M059J (cell line): ENCODE measurements at places on chromosomes 3 and 15. TPM values are rescaled to one million over a fixed set of nuclear protein-coding genes. Genes with fewer than 3 reads are reported as not detected.

DNA sequence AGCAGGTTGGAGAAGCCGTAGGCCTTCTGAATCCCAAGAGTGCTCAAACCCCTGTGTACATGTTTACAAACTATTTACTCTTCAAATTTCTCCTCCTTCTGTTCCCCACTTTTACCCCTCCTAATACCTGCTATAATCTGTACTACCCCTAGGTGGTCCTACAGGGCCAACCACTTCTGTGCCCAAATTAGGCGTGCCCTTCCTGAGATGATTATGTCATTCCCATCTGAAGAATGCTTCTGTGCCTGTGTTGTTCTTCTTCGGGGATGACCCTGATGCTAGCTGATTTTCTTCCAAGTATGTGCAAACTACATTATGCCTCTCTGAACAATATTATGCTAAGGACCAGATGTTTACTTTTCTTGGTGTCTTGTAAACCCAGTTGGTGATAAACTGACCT is 20.5 kb downstream of the RBP2 start:
- DNase-seq, result peak; percentile 25

GRCh38 chr3:46670000-46670890 is 23.2 kb downstream of the ALS2CL start:
- DNase-seq, result no peak

GRCh38 chr15:35104526-35105147 is 19.5 kb upstream of the NANOGP8 start:
- no peak for DNase-seq

- no peak for DNase-seq
Measured at GRCh38 chr3:56003129-56003528, 465.1 kb downstream of the ERC2 start.

DNA sequence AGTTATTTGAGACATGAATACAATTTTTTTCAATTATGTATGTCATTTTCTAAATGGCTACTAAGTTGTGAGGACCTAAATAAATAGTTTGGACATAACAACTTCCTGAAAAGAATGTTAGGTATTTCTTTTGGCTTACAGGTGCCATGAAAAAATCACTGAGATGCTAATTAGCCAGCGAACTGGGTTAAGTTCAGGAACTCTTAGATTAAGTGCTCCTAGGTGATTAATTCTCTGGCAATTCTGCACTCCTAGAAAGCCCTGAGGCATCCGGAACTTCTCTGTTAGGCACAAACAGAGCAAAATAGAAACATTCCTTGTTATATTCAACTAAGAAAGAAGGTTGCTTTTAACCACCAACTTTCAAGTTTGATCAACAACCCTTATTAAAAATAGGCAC is 192.3 kb downstream of the STAG1 start:
- DNase-seq, result peak; percentile 79

DNA sequence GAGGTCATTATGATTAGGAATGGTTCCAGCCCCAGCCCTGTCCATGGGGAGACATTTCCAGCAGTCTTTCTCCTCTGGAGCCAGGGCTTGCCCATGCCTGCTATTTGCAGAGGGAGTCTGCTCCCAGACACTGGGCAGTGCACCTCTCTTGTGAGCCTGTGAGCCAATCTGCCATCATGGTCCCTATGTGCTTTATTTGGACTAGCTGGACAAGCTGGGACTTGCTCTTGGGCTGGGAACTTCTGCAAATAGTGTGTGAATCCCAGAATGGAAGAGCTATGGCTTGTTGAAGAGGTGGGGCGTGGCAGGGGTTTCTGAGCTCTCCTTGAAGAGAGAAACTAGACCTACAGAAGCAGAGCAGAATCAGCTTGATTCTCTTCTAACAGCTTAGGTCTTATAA is 53.7 kb upstream of the KY start:
- DNase-seq, result no peak

GRCh38 chr3:40801284-40801741 is 276.6 kb downstream of the ZNF621 start:
- DNase-seq, result peak; percentile 26

GRCh38 chr15:79608066-79608864 is 176.1 kb downstream of the MINAR1 start:
- DNase-seq, result no peak

DNA sequence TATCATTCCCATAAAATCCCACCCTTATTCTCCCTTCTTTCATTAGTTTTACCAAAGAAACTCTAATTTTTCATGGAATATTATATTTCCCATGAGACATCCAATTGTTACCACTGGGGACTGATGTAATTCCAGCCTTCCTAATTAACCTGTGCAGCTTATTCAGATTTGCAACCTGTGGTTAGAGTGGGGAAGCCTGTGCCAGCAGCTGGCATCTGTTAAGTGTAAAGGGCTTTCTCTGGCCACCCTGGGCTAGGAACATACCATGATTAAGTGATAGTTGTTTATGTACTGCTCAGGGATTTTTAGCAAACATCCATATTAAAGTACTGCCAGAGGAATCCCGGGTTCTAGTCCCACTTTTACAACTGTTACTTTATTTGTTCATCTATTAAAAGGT is 78.2 kb downstream of the TPRG1 start:
- DNase-seq, result peak; percentile 15

DNA sequence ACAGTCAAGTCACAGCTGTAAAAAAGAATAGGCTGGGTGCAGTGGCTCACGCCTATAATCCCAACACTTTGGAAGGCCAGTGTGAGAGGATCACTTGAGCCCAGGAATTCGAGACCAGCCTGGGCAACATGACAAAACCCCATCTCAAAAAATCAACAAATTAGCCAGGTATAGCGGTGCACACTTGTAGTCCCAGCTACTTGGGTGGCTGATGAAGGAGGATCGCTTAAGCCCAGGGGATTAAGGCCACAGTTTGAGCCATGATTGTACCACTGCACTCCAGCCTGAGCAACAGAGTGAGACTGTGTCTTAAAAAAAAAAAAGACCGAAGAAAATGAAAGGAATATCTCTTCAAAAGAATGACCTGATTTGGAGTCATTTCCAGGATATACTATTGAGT is 6.6 kb downstream of the HERC1 start:
- DNase-seq, result no peak

GRCh38 chr15:65821070-65821469 is 29.0 kb upstream of the DENND4A start:
- no peak for DNase-seq

GRCh38 chr3:15860014-15860934 is 62.5 kb upstream of the ANKRD28 start:
- peak; percentile 57 for DNase-seq

GRCh38 chr3:30169487-30169886 is 436.9 kb upstream of the TGFBR2 start:
- no peak for DNase-seq

- no peak for DNase-seq
Measured at GRCh38 chr3:125605756-125606155, 10.5 kb upstream of the OSBPL11 start.

- DNase-seq, result no peak
Measured at GRCh38 chr15:97045666-97046421, 715.3 kb downstream of the NR2F2 start.

DNA sequence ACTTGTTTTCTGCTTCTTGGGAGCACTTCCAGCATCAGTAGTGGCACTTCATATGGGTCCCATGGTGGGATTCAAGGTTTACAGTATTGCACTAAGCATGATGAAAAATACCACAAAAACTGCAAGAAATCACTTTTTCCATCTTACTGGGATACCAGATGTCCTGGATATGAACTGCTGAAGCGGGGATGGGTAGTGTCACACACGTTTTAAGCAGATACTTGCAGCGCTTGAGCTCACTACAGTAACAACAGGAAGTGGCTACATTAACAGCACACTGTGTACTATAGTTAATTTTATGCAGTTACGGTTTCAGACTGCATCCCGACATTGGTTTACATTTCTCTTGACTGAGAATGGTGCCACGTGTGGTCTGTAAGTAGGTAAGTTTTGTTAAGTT is 3.5 kb upstream of the ISG20 start:
- DNase-seq, result no peak

DNA sequence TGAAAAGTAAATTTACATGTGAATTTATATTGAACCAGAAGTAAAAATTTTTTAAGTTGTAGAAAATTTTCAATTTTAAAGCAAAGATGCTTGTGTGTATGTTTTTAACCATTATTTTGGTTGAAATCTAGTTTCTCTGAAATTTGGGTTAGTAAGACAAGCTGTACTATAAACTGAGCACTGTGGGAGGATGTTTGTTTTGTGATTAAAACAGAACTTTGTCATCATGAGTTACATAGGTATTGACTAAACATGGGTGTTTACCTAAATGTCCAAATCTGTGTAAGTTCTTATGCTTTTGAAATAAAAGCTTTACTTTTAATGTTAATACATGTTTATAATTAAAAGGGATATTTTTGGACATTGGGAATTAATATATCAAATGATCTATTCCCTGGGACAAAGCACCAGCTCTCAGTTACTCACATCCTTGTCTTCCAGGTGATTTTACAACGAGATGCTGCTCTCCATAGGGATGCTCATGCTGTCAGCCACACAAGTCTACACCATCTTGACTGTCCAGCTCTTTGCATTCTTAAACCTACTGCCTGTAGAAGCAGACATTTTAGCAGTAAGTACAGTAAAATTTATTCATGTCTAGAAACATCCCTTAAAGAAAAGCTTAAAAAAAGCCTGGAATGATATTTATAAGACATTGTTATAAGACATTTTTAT is 32.7 kb downstream of the RNF13 start:
- no peak for DNase-seq

- no peak for DNase-seq
Measured at GRCh38 chr3:13254028-13254951, 165.8 kb downstream of the NUP210 start.

DNA sequence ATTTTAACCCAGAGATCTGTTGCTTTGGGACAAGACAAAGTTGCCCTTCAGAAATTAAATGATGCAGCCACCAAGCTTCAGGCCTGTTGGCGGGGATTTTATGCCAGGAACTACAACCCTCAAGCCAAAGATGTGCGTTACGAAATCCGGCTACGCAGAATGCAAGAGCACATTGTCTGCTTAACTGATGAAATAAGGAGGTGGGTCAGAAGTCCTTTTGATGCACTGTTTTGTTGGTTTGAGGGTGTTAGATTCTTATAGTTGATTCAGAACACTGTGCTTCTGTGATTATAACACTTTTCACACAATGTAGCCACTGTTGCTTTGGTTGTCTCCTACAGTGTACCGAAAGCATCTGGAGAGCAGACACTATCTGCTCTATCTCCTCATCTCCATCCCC is 20.8 kb upstream of the NXPE3 start:
- no peak for DNase-seq

DNA sequence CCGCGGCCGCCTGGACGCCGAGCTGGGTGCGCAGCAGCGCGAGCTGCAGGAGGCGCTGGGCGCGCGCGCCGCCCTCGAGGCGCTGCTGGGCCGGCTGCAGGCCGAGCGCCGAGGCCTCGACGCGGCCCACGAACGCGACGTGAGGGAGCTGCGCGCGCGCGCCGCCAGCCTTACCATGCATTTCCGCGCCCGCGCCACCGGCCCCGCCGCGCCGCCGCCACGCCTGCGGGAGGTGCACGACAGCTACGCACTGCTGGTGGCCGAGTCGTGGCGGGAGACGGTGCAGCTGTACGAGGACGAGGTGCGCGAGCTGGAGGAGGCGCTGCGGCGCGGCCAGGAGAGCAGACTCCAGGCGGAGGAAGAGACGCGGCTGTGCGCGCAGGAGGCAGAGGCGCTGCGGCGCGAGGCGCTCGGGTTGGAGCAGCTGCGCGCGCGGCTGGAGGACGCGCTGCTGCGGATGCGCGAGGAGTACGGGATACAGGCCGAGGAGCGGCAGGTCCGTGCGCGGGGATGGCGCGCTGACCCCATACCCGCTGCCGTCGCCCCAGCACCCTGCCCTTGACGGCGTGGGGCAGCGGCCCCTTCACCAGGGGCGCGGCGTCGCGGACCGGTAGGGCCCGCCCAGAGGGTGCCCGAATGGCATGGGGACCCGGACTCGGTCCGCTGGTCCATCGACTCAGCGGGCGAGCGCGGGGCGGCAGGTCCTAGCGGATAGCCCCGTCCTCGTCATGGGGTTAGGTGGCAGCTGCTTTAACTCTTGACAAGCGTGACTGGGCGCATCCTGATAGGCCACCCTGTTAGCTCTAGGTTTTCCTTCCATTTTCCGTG is 848 bp downstream of the SYNM start:
- no peak for DNase-seq

DNA sequence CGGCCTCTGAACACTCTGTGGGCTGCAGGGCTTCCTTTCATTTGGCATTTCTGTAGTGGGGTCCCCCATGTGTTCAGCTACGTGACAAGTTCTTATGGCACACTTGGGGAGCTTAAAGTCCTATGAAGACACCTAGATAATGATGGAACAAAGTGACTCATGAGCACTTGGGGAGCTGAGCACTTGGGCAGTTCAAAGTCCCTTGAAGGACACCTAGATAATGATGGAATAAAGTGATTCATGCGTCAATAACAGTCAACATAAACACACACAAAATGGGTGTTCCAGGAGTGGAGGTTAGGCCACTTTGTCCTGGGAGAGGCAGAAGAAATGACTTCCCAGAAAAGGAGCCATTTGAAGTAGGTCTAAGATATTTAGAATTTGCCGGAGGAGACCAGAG is 66.6 kb downstream of the LDHAL6B start:
- DNase-seq, result peak; percentile 44

DNA sequence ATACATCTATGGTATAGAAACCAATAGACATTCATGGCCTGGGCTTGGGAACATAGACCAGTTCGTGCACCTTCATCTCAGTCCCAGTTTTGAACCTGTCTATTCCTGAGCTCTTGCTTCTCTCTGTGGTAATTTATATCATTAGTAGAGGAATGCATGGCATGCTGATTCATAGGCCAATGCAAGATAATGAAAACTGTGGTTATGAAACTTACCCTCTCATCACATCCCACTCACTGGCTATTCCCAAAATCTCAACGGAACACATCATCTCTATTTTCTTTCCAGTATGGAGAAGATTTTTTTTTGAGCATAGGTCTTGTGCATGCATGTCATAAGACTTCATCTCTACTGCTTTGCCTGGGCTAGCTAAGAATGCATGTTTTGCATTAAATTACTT is 18.7 kb upstream of the P2RY12 start:
- DNase-seq, result peak; percentile 89

- DNase-seq, result no peak
Measured at GRCh38 chr15:73617913-73618312, 15.3 kb downstream of the NPTN start.

DNA sequence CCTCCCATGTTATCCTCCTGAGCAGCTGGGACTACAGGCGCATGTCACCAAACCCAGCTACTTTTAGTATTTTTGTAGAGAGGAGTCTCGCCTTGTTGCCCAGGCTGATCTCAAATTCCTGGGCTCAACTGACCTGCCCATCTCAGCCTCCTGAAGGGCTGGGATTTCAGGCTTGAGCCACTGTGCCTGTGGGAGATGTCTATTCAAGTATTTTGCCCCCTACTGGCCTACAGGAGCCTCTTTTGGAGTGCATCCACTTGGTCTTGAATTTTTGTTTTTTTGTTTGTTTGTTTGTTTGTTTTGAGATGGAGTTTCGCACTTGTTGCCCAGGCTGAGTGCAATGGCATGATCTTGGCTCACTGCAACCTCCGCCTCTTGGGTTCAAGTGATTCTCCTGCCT is 3.2 kb upstream of the DHX30 start:
- DNase-seq, result no peak

- DNase-seq, result peak; percentile 51
Measured at GRCh38 chr3:17302774-17303173, 418.0 kb downstream of the PLCL2 start.

The PP2D1 gene
- total RNA-seq, result not detected in 2 replicates

The GOLGA8A gene
- 2.0 and 3.1 TPM in 2 replicates for total RNA-seq

The CACNA1D gene
- total RNA-seq, result not detected in 2 replicates

The GHSR gene
- total RNA-seq, result not detected in 2 replicates

The LIPC gene
- total RNA-seq, result 1.6 and 2.5 TPM in 2 replicates

The DGKG gene
- total RNA-seq, result 14.4 and 16.7 TPM in 2 replicates

The TGM5 gene
- not detected in 2 replicates for total RNA-seq

The TRH gene
- not detected in 2 replicates for total RNA-seq

The LDHAL6B gene
- total RNA-seq, result not detected in 2 replicates

The TUSC7 gene
- total RNA-seq, result not detected in 2 replicates

The PCLAF gene
- 90.7 and 163 TPM in 2 replicates for total RNA-seq
